NCI-H748 treated with DMSO at 0.1 percent for 48 hours (cell line): ENCODE measurements at places on chromosomes 7 and 10.

- DNase-seq: no peak
These were observed 595 bp upstream of the SUN1 start for GRCh38 chr7:831596-832166.

GRCh38 chr10:70925377-70926225, 37.2 kb upstream of the PCBD1 start:
- DNase-seq: peak; percentile 3

- DNase-seq: no peak
These were observed 69.2 kb upstream of the GRB10 start for GRCh38 chr7:50851891-50852290.

GRCh38 chr10:76255241-76255640, 823.8 kb downstream of the LRMDA start:
- DNase-seq: no peak

DNA sequence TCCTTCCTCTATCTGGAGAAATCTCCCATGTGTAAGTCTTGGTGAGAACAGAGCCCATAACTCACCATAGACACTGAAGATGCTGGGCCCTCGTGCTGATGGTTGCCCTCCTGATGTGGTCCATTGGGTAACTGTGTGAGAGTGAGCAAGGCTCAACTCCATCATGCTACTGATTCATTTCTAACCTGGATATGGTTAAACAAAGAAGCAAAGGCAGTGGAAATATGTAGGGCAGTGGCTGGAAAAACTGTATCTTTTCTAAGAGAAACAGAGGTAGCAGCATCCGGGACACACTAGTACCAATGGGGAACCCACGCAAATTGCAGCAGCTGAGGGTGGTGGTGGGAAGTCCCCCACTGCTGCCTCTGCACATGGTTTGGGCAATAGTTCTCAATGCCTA, 221.7 kb downstream of the KLF6 start:
- DNase-seq: no peak
